ENCODE measurements at places on chromosomes 7 and 10.

- DNase-seq = no peak
These were observed 1.9 kb upstream of the CEP55 start for GRCh38 chr10:93494494-93494893.

GRCh38 chr7:5670183-5670935, 111.1 kb downstream of the RNF216 start:
- no peak for DNase-seq

- no peak for DNase-seq
These were observed 37.2 kb downstream of the CYCS start for GRCh38 chr7:25087855-25088254.

DNA sequence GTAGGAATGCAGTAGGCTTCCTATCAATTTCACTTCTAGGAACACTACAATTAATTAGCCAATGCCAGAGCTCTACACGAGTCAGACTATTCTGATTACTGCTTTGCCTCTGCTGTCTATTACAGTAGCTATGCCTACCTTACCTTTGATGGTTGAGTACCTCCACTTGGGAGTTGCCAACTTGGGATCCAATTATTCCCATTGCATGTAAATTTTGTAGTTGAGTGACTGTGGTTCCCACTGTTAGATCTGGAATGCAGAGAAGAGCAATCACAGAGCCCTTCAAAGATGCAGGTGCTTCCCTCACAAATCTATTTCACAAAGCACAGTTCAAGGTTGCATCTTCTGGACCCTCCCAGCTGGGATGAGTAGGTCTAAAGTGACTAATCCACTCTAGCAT, 62.9 kb upstream of the AASS start:
- DNase-seq = no peak

DNA sequence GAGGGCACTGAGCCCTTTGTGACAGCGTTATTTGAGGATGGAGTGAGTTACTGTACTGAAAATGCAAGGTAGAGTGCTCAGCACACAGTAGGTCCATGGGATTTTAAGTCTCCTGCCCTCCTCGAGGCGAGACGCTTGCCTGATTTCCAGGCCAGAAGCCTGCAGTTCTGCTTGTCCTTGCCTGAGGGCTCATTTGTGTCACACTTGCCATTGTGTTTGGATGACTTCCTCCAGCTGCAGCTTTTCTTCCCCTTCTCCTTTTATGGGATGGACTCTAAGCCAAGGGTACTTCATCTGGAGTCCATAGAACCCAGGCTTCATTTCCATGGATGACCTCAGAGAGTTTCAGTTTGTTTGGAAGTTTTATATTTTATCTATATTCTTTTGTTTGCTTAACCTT, 304.2 kb upstream of the BMPER start:
- DNase-seq = no peak

DNA sequence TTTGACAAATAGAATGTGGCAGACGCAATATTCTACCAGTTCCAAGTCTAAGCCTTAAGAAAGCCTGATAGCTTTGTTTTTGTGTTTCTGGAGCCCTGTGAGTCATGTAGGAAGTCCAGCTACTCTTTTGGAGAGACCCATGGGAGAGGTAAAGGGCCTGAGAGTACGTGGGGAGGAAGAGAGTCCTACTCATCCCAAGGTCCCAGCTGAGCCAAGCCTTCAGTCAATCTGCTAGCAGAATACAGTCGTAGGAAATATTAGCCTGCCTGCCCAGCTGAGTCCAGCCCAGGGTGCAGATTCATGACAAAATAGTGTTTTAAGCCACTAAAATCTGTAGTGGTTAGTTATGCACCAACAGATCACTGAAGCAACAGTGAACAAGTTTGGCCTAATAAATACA, 9.0 kb upstream of the GNA12 start:
- no peak for DNase-seq

- no peak for DNase-seq
These were observed 12.7 kb downstream of the IKZF1 start for GRCh38 chr7:50317221-50317678.

GRCh38 chr7:7125963-7126362, 56.4 kb upstream of the C1GALT1 start:
- DNase-seq = no peak

DNA sequence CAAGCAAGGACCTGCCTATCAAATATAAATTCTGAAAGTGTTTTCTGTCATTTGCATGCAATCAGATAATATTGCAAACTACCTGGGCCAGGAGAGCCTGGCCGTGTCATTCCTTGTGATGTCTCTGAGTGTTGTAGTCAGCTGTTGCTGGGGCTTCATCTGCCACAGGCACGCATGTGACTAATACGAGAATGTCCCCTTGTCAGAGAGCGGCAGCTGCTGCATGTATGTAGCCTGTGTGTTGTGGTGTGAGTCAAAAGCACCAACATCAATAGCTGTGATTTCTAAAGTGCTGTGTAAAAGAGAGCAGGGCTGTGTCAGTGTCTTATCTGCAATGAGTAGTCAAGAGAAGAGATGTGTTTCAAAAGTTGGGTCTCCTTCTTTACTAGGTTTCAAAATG, 155.4 kb downstream of the POU6F2 start:
- DNase-seq = no peak

DNA sequence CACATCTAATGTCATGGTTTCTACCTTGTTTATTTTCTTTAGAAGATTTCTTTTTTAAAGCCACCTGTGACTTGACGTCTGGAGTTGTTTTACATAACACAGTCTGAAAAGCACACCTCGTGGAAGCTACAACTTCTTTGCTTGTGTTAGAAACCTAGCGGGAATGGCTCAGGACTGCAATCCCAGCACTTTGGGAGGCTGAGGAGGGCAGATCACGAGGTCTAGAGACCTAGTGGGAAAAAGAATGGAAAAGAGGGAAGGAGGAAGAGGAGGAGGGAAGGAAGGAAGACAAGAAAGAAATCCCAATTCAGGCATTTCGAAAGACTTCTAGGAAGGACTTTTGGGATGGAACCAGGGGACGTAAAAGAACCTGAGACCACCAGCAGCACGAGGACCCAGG, 146.3 kb upstream of the CELF2 start:
- no peak for DNase-seq

DNA sequence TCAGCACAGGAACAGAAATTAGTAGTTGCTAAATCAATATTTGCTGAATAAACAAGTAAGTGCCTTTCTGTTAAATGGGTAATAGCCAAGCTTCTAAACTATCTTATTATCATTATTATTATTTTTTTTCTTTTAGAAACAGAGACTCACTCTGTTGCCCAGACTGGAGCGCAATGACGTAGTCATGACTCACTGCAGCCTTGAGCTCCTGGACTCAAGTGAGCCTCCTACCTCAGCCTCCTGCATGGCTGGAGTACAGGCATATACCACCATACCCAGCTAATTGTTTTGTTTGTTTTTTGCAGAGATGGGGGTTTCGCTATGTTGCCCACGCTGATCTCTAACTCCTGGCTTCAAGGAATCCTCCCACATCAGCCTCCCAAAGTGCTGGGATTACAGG, 12.3 kb upstream of the ELN start:
- DNase-seq = no peak

GRCh38 chr7:32155712-32156111, 85.5 kb upstream of the PDE1C start:
- no peak for DNase-seq

DNA sequence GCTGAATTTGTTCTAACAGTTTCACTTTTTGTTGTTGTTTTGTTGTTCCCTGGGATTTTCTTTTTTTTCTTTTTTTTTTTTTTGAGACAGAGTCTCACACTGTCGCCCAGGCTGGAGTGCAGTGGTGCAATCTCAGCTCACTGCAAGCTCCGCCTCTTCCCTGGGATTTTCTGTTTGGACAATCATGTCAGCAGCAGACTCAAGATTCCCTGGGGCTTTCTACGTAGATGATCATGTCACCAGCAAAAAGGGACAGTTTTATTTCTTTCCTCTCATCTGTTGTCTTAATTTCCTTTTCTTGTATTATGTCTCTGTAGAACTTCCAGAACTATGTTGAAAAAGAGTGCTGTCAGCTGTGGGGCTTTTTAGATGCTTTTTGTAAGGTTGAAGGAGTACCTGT, 241.4 kb downstream of the TNS3 start:
- no peak for DNase-seq

- no peak for DNase-seq
These were observed 120.1 kb downstream of the LRRN3 start for GRCh38 chr7:111210996-111211395.

GRCh38 chr7:156049366-156049765, 237.1 kb upstream of the SHH start:
- DNase-seq = no peak

DNA sequence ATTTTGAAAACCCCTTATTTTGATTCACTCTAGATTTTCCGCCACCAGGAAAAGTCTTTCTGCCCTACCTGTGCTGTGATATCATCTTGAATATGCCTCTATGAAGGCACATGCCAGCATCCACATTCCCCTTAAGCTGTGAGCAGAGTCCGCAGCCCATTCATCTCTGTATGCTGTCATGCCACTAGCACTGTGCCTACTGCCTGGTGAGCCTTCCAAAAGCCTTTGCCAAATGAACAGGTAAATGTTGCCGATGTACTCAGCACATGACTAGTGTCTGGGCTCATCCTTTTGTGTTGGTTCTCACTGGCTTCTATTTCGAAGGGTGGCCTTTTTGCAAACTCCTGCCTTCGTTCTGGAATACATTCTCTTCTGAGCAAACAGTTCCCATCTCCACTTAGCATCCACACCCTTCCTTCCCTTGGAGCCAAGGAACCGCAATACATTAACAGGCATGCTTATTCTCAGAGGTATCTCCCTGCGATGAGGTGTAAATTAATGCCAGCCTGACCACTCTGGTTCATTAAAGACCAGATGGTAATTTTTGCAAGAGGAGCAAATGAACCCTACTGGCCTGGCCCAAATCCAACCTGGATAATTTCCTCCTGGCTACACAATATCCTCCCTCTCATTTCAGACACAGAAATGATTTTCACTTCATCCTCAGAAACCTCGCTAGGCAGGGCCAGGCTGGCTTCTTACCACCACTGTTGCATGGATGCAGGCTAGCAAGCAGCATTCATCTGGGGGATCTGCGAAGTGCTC, 339.7 kb upstream of the NFE2L3 start:
- DNase-seq = no peak

DNA sequence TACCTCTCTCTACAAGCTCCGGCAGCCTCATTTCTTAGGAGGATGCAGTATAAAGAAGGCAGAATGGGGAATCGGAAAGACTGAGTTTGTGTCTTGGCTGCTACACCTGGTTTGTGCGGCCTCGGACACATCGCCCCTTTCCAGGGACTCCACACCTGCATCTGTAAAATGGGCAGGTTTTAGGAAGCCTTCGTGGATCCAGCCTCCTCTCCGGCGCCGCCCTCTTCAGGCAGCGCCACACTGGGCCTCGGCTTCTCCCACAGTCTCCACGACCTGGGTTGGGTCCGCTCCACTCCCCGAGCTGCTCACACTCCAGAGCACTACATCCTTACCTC, 341 bp downstream of the GOT1 start:
- no peak for DNase-seq

GRCh38 chr7:66145400-66146104, 30.9 kb downstream of the CRCP start:
- DNase-seq = no peak

DNA sequence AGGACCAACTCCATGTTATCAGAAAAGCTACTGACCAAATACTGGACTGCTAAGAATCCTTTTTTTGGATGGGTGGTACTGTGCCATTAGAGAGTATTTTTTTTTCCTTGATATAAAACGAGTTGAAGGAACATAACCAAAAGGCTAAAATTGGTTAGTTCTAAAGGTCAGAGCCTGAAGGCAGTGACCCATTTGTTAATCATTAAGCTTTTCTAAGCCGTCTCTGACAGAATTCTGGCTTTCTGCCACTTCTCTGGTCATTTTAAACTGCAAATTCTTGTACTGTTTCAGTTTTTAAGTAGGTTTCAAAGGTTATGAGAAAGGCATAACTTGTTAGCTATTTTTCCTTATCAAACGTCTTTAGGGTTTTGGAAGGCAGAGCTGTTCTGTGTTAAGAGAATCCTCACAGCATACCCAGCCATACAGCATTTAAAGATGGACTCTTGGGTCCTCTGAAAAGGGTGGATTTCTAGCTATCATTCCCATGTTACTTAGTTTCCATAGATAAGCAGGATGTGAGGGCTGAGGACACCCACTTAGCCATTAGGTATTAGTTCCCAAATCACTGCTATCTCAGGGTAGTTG, 196.8 kb downstream of the RNLS start:
- DNase-seq = no peak

DNA sequence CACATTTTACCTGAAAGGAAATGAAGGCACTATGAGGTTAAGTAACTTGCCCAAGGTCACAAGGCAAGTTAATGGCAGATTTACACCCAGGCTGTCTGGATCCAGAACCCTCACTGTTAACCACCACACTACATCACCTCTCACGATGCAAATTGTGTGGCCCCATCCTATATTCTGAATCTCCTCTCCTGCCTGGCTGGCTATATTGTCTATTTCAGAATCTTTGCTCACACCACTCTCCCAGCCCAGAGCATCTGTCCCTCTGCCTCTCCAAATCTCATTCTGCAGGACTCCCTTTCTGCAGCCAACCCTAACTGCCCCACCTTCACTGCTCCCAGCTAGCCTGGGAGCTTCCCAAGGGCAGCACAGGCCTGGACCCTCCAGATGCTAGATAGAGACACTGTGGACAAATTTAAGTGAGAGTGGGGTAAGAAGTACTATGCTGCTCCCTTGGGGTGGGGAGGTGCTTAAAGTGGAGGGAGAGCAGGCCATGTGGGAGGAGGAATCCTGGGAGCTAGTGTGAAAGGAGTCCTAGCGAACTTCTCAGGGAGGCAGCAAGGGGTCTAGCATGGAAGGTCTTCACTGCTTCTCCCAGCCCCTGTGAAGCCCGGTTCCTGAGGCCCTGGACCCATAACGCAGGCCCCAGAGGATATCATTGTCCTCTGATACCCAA, 786 bp downstream of the CUEDC2 start:
- no peak for DNase-seq

- DNase-seq = no peak
These were observed 58.3 kb downstream of the CDHR3 start for GRCh38 chr7:106021151-106022067.

- DNase-seq = no peak
These were observed 3.1 kb upstream of the ZNF316 start for GRCh38 chr7:6634021-6634420.

DNA sequence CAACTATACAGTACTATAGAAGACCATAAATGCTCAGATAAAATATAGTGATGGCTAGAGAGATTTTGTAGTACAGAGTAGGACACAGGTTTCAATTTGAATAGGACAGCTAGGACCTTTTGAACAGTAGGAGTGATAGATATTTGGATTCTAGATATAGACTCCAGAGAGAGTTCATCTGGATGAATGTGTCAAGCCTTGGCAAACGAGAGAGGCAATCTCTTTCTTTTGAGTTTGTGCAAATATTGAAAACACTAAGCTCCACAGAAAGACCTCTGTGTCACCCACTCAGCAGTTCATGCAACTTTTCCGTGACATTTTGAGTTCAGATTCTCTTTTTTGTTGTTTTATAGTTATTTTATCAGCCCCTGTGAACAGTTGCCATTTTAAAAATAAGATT, 834.3 kb upstream of the COBL start:
- no peak for DNase-seq
